SJSA1 (cell line): ENCODE measurements at places on chromosomes 4 and X.
A peak's percentile ranks its signal among the peaks of the same experiment; 100 is the strongest.

DNA sequence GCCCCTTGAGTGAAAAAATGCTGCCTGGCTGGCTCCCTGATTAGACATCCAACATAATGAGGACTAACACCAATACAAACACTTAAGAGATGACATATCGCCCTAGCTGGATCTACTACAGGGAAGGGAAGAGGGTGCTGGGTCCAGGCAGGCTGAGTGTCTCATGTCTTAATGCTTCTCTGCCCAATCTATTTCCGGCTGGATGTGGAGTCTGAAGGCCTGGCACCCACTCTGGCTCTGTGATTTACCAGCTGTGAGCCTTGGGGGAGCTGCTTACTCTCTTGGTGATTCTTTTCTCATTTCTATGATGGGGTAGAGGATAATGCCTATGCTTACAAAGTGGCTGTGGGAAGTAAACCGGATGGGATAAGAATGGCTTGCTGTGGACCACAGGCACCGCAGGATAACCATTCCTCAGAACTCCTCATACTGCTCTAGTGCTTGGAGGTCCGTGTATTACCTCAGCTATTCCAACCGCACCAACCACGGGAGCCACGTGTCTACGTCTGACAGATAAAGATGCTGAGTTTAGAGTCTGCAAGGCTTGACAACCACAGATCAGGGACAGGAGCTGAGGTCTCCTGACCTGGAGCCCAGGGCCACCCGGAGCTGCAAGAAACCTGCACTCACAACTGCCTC is 161.7 kb downstream of the AFAP1 start:
- DNase-seq = peak; percentile 46

GRCh38 chr4:148812101-148812500 is 369.9 kb upstream of the NR3C2 start:
- no peak for DNase-seq

- no peak for DNase-seq
Measured at GRCh38 chrX:53422861-53423306, at the start of gene RIBC1. Gene RIBC1, plus strand, starts transcription at chrX:53422873. Its CDS starts 3,404 bp downstream, at chrX:53426277.

DNA sequence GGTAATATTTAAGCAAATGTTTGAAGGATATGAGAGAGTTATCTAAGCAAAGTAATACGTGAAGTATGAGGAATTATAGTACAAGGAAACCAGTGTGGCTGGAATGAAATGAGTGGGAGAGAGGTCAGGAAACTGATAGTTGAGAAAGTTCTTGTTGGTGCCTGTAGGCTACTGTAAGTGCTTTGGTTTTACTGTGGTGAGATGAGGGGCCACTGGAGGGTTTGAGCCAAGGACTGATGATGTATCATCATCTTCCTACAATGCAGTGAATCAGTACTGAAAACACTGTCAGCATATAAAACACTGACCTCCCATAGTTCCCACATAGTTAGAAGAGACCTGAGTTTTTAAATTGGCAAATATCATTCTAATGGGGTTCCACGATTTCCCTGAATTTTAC is 367.5 kb upstream of the CTSO start:
- DNase-seq = no peak

GRCh38 chrX:9522378-9523155 is 57.7 kb downstream of the TBL1X start:
- DNase-seq = no peak

- no peak for DNase-seq
Measured at GRCh38 chrX:53362449-53362848, 60.0 kb downstream of the SMC1A start.

GRCh38 chrX:96682516-96682915 is 2.1 kb upstream of the DIAPH2 start:
- no peak for DNase-seq

DNA sequence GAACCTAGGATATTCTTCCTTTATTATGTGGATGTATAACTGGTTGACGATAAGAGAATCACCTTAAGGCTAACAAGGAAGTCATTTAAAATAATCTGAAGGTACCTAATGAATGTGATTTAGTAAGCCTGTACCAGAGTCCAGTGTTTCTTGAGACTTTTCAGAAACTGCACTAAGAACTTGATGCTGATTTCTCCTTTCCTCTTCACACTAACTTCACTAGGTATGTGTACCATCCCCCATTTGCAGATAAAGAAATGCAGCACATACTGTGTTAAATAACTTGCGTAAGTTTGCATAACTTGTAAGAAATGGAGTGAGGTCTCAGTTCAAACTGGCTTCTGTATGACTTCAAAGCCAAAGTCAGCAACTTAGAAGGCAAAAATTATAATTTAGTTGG is 63.3 kb downstream of the ELOVL6 start:
- no peak for DNase-seq

DNA sequence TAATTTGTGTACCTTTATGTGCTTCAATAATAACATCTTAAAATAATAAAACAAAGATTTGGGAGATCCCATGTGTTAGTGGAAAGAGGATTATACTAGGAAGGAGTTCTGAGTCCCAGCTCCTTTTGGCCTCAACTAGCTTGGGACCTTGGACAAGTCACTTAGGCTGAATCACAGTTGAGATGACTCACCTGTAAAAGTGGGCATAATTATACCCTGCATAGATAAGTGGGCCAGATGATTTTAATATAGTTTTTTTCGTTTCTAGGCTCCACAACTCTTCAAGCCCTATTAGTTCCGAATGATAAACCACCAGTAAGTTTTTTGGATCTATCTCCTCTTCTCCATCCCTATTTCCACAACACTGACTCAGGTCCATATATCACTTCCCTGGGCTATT is 131.8 kb downstream of the ENOX2 start:
- DNase-seq = no peak

GRCh38 chr4:48212165-48212564 is 57.5 kb downstream of the TEC start:
- no peak for DNase-seq

DNA sequence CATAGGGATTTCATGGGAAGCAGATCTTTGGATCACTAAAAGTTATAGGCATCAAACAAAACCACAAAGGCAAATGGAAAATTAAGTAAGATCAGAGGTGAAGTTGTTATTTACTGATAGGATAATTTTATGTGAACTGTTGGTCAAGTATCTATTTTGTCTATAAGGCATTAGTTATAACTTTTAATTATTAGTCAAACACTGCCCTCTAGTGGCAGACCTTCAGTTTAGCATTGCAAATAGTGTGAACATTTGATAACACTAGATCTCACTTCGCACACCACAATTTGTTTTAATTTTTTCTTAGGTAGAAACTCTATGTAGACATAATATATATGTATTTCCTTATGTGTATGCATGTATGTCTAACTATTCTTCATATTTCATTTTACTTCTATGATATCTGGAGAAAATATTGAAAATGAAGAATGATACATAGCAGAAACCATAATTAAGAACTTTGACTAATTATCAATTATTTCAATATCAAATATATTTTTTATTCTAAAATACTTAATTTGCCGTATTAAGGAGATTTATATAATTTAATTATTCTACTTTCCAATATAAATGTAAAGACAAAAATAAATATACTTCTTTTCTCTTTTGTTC is 214.5 kb upstream of the TACR3 start:
- DNase-seq = no peak

GRCh38 chr4:176611951-176612350 is 180.8 kb downstream of the VEGFC start:
- DNase-seq = no peak

- DNase-seq = no peak
Measured at GRCh38 chr4:145207934-145208333, 27.5 kb upstream of the OTUD4 start.

- no peak for DNase-seq
Measured at GRCh38 chr4:168797194-168797593, 212.9 kb downstream of the CBR4 start.

- no peak for DNase-seq
Measured at GRCh38 chr4:155593793-155594192, 72.9 kb upstream of the GUCY1A1 start.

GRCh38 chrX:136182414-136182813 is 35.1 kb downstream of the FHL1 start:
- DNase-seq = no peak

- DNase-seq = no peak
Measured at GRCh38 chrX:64571011-64571410, 175.8 kb upstream of the MTMR8 start.

DNA sequence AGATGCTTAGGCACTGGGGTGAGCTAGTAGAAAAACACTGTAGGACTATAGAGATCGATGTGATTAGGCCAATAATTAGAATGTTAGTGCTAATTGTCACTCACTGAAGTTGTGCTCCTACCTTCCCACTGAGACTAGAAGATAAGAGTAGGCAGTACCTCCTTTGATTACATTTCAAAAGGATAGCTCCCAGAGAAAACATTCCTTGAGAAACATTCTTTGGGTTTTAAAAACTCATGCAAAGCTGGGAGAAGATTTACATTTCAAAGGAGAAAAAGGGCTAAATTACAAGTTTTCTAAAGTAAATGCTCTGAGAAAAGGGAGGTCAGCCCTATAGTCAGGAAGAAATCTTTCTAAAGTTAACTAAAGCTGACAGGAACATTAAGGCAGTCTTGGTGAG is 860.3 kb upstream of the NDST4 start:
- DNase-seq = no peak

GRCh38 chr4:55407119-55407518 is 11.4 kb downstream of the TMEM165 start:
- DNase-seq = no peak

DNA sequence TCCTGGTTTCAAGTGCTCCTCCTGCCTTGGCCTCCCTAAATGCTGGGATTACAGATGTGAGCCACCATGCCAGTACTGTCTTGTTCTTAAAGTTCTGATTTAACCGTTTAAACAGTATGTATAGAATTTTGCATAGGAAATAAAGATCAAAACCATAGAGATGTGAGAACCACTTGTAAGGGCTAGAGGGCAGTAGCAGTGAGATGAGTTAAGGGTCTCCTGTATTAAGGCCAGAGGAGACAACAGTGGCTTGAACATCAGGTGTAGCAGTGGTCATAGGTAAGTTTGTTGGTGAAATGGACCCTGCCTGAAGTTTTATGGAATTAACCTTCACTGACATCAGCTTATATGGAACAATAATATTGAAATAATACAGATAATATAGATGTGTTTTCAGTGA is 155.7 kb downstream of the SLC4A4 start:
- DNase-seq = no peak

DNA sequence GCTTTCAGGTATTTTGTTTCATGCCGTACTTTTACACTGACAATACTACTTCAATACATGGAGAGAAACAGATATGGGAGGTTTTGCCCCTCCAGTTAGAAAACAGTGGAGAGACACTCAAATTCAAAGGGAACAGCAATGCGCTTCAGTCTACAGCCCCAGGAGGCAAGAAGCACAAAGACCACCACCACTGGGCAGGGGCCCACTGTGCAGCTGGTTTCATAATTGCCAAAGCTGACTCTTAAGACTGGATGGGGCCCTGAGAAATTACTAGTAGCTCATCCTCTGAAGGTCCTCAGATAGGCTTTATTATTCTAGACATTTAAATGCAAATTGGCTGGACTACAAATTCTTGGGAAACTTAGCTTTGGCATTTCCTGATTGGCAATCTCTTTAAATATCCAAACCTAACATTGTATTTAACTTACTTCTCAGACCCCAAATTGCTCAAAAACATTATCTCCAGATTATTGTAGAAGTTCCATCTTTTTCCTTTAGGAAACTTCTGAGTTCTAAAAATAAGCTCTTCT is 85.9 kb upstream of the GPR34 start:
- no peak for DNase-seq

GRCh38 chr4:14241574-14241973 is 614.0 kb upstream of the BOD1L1 start:
- DNase-seq = no peak

- DNase-seq = no peak
Measured at GRCh38 chr4:37138789-37139188, 105.8 kb upstream of the NWD2 start.

DNA sequence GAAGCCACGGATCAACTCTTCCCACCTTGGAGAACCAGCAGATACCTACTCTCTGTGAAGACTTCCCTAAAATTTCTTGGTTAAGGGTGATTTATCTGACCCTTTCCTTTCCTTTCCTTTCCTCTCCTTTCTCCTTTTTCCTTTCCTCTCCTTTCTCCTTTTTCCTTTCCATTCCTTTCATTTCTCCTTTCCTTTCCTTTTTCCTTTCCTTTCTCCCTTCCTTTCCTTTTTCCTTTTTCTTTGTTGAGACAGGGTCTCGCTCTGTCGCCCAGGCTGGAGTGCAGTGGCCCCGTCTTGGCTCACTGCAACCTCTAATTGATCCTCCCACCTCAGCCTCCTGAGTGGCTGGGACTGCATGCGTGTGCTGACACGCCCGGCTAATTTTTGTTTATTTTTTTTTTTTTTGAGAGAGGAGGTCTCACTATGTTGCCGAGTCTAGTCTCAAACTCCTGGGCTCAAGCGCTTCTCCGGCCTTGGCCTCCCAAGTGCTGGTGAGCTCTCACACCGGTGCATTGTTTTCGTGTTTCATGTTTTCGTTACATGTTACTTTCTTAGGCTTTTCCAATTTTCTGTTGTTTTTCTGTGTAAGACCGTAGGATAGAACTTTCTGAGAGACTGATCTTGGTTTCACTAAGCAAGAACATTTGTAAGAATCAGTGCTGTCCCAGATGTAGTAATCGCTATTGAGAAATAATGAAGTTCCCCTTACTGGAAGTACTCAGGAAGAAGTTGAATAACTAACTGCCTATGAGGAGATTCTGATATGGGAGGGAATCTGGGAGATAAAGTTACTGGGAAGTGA is 2.0 kb downstream of the TMEM165 start:
- no peak for DNase-seq

GRCh38 chr4:2069161-2069971 is 10.2 kb downstream of the NAT8L start:
- no peak for DNase-seq

DNA sequence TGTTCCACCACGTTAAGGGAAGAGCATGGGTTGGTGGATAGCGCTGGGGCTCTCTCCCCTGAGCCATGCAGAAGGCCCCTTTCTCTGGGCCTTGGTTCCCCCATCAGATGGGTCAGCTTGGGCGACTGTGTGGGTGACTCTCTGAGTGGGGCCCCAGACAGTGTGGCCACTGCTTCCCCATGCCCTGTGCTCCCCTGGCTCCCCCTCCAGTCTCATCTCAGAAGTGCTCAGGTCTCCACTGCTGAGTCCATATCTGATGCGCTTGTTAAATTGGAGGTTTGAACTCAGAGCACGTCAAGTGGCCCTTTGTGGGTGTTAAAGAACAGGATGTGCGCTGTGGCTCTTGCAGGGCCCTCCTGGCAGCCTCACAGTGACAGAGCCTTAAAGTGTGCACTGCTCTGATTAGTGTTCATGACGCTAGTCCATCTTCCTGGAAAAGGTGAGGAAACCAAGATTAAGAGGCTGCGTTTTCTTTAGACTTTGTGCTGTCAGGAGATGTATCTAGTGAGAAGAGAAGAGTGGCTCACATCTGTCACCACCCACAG is 59.8 kb downstream of the NELFA start:
- no peak for DNase-seq

DNA sequence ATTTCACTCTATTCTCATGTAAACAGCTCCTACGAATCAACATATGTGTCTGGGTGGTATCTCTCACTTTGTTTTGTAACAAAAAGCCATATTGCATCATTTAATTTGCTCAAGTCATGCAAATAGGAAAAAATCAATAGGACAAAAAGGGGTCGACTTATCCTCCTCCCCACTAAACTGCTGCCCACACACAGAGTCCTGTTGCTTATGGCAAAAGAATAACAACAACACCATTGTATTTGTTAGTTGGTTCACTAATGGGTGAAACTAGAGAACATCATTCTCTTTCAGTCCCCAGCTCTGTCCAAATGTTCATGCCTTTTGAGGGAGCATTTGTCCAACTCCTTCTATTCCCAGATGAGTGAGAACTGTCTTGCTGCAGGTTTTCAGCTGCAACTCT is 2.1 kb downstream of the HHIP start:
- peak; percentile 43 for DNase-seq

GRCh38 chr4:1651609-1652008 is 32.5 kb downstream of the FAM53A start:
- DNase-seq = no peak
